ENCODE measurements at places on chromosomes 16 and 17.

DNA sequence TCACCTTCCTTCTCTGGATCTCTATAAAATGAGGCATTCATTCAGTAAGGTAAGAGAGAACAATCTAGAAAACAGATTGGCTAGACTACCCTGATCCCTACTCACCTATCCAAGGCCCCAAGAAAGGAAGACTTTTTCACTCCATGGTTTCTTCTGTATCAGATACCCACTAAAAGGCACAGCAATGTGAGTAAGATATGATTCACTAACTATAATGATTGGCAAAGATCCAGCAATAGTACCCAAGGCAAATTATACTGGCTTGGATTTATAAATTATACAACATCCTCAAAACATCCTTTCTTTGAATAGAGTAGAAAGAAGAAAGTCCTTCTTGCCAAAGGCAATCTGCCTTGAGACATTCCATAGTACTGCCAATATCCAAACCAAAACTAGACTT lies 1432.0 kb upstream of the GOT2 start:
- no peak for DNase-seq

DNA sequence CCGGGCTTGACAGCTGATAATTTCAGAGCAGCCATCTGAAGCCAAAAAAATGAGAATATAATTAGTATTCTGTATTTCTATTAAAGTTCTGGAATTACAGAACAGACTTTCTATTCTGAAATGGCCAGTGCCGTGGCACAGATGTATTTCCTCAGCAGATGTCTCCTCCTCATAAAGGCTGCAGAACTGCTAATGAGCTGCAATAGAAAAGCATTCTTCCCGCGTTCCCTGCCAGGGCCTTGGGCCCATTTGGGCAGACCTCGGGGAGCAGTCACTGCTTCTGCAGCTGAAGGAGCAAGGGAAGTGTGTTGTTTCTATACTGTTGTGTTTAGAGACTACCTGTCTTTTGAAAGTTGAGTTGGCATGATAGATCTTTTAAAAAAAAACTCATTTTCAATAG lies 152.6 kb upstream of the CACNG5 start:
- no peak for DNase-seq

GRCh38 chr17:75779987-75780889 lies 4.4 kb upstream of the UNK start:
- no peak for DNase-seq

DNA sequence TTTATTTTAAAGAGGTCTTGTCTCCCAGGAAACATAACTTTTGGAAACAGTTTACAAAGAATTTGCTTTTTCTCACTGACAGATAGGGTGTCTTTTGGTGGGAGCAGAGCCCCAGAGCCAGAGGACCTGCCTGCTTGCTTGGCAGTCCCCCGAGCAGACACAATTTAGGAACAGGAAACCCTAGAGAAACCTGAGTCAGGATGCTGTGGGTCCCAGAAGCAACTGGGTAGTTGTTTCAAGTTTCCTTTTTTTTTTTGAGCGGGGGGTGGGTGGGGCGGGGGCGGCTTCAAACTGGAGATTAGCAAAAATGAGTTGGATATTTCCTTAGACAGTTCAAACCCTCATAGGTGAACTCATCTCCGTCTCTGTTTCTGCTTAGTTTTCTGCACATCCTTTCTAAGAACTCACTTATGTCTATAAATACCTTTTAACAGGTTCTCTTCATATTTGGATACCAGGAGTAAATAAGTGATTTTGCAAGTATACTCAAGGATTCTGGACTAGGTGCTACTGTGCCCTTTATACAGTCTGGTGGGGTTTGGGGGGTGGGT lies 135.1 kb downstream of the PRKCA start:
- no peak for DNase-seq

GRCh38 chr17:41516830-41517283 lies 1.8 kb downstream of the KRT15 start:
- DNase-seq, result no peak

- no peak for DNase-seq
Measured at GRCh38 chr16:85733155-85733838, 17.6 kb downstream of the C16orf74 start.

DNA sequence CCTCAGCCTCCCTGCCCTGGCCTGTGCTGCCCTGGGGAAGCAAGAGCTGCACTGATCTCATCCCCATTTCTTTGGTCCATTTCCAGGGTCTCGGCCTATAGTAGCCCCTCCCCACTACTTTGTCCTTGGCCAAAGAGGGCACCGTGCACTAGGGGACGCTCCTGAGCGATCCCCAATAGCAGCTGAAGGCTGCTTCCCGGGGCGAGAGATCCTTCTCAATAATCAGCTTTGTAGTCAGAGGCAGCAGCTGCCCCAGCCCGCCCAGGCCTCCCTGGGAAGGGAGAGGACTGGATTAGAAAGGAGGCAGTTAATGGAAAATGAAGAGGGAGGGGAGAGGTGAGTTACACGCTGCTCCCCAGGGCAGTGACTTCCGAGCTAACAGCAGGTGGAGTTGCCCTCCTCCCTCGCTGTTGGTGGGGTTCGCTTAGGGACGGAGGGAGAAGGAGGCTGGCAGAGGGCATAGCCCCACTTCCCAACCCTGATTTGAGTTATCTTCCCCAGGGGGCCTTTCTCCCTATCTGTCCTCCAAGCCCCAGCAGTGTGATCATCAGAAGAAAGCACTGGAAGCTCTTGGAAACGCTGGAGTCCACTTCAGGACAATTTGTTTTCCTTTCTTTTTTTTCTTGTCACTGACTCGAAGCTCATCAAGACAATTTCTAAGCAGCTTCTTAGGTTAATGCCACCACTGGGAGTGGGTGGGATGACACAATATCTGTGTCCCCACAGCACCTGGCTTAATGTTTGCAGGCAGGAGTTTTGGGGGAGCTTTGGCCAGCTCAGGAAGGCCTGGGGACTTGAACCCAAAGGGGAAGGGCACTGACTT lies 2.6 kb downstream of the MXRA7 start:
- no peak for DNase-seq

DNA sequence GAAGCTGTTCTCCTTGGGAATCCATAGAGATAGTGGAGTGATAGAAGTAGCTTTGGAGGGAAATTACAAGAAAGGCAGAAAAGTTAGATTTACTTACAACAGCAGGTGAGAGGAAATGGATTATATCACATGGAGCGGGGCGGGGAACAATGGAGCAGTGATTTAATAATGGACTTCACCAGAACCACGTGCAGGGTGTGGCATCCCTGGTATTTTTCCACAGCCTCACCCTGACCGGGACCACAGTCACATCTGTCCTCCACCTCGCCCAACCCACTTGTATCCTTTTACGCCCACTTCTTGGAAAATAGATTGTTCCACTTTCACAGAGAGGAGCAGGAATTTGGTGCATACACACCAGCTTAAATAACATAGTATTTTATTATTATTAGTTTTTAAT lies 15.9 kb upstream of the CYB5B start:
- DNase-seq, result no peak

- DNase-seq, result no peak
Measured at GRCh38 chr17:56913000-56913311, 893 bp downstream of the TRIM25 start.

DNA sequence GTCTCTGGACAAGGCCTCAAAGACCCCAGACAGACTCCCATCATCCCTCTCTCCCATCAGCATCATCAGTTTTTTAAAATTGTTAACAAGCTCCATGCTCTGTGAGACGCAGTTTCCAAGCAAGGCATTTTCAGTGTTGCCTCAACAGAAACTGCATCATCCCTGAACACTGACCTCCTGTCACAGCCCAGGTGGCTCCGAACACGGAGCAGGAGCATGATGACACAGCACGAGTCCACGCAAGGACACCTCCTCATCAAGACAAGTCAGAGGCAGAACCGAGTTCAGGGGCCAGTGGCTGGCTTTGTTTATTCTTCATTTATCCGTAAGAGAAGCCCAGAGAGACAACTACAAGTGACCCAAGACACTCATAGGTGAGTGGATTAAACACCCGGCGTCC lies 91.4 kb downstream of the ANKRD11 start:
- no peak for DNase-seq

- DNase-seq, result no peak
Measured at GRCh38 chr17:64240741-64241347, 22.2 kb downstream of the TEX2 start.

GRCh38 chr17:7834542-7834956 lies 532 bp downstream of the KDM6B start:
- DNase-seq, result no peak

- DNase-seq, result no peak
Measured at GRCh38 chr16:77273-77806, 685 bp upstream of the MPG start.

GRCh38 chr16:86573646-86574508 lies 4.5 kb upstream of the FOXL1 start:
- DNase-seq, result no peak

- DNase-seq, result peak; percentile 58
Measured at GRCh38 chr17:82317394-82318168, at the start of gene CD7. Gene CD7 (minus strand): TSS chr17:82317608. CDS start chr17:82317495, 113 bp downstream.

GRCh38 chr17:28033972-28034714 lies 8.3 kb upstream of the NLK start:
- no peak for DNase-seq

DNA sequence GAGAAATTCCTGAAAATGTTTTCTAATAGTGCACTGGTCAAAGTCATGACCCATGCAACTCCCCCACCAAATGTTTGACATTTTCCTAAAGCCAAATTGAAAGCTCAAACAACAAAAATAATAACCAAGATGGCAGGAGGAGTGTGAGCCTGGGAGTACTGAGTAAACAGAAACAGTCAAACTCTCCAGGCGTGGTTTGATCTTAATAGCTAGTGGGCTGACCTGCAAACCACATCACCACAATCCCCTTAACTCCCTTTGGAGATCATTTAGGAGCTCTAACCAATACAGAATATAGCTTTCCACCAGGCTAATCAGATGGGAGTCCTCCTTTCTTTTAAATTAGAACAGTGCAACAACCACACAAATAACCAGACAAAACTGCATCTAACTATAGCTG lies 19.2 kb upstream of the MEIOC start:
- no peak for DNase-seq

- DNase-seq, result no peak
Measured at GRCh38 chr16:52068447-52069074, 478.4 kb downstream of the TOX3 start.

GRCh38 chr16:87046235-87046634 lies 271.0 kb downstream of the C16orf95 start:
- no peak for DNase-seq

- no peak for DNase-seq
Measured at GRCh38 chr16:48558371-48558841, 51.6 kb downstream of the N4BP1 start.

- DNase-seq, result no peak
Measured at GRCh38 chr17:73575470-73576221, 68.6 kb downstream of the SDK2 start.

- DNase-seq, result no peak
Measured at GRCh38 chr16:58605562-58605961, 24.1 kb downstream of the CNOT1 start.

- DNase-seq, result no peak
Measured at GRCh38 chr17:46811978-46812583, 6.4 kb downstream of the WNT3 start.

- no peak for DNase-seq
Measured at GRCh38 chr17:37607637-37608331, 1.4 kb downstream of the SYNRG start.

- no peak for DNase-seq
Measured at GRCh38 chr16:55189224-55189623, 134.8 kb upstream of the IRX6 start.

DNA sequence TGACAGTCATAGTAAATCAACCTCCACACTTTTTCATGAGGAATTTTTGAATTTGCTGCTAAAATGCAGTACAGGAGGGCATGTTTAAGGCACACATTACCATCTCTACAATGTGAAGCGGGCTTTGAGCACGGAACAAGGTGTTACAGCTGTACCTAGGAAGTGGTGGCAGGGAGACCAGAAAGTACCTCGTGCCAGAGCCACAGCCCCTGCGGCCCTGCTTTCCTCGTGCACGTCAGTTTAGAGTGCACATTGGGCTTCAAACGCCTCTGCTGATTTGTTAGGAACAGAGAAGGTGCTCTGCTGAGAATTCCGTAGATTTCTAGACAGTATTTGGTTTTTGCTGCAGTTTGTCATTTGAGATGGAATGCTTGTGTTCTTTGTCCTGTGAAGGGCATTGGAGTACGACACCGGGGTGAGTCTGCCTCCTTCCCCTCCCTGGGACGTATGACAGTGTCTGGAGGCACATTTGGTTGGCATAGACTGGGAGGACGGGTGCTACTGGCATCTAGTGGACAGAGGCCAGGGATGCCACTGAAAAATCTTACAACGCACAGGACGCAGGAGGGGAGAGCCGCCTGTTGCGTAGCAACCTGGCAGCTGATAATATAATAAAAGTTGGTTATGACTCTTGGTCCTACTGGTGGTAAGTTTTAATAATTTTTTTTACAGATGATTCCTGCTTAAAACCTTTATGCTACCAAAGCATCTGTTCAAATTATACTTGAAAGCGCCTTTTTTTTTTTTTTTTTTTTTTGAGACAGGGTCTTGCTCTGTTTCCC lies 9.1 kb downstream of the FOXK2 start:
- no peak for DNase-seq

GRCh38 chr17:57021226-57021940 lies 43.5 kb downstream of the SCPEP1 start:
- no peak for DNase-seq

- no peak for DNase-seq
Measured at GRCh38 chr16:27851586-27851985, 211.9 kb downstream of the GSG1L start.

DNA sequence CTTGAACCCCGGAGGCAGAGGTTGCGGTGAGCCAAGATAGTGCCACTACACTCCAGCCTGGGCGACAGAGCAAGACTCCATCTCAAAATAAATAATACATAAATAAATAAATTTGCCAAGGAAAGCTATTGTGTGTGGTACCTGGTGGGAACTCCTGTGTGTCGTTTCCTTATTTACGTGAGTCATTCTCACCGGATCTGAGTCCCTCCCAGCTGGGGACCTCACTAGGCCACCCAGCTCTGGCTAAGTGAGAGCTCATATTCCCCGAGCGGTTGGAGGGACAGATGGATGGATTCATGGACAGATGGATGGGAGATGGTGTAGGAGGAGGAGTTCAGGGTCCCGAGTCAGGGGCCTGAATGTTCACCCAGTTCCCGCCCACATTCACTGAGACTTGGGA lies 22.9 kb upstream of the C1QL1 start:
- DNase-seq, result no peak

GRCh38 chr16:87210894-87211293 lies 106.3 kb downstream of the C16orf95 start:
- no peak for DNase-seq

- no peak for DNase-seq
Measured at GRCh38 chr16:56603589-56603988, 4.8 kb upstream of the MT2A start.
